ENCODE measurements at places on chromosomes 4 and X. TPM values are rescaled to one million over a fixed set of nuclear protein-coding genes. Genes with fewer than 3 reads are reported as not detected.

GRCh38 chrX:20729416-20729815 lies 462.7 kb upstream of the RPS6KA3 start:
- no peaks in the 10 kb centered on the region for H3K36me3 ChIP-seq
- no peak overlapping the region for H3K4me3 ChIP-seq
- no peaks in the 10 kb centered on the region for H3K4me1 ChIP-seq
- no peak for DNase-seq

DNA sequence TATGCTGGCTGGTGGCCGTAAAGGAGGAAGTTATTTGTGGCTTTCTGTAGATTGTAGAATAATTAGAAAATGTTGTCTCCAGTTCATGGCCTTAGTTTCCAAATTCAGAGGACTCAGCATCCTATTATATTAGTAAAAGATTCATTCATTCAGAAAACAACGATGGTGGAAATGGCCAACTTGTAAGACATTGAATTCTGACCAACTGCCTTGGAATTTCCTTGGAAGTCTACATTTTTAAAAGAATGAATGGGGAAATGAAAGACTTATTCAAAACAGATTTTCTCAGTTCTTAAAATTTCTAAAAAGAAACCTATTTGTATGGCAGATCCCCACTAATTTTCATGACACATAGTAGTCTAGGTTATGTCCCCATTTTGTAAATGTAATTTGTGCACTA lies 561.5 kb downstream of the ANKRD50 start:
- DNase-seq: no peak
- H3K27ac ChIP-seq: no peak overlapping the region
- no peak overlapping the region for H3K4me3 ChIP-seq
- no peaks in the 10 kb centered on the region for H3K4me1 ChIP-seq
- no peaks in the 10 kb centered on the region for H3K27me3 ChIP-seq

DNA sequence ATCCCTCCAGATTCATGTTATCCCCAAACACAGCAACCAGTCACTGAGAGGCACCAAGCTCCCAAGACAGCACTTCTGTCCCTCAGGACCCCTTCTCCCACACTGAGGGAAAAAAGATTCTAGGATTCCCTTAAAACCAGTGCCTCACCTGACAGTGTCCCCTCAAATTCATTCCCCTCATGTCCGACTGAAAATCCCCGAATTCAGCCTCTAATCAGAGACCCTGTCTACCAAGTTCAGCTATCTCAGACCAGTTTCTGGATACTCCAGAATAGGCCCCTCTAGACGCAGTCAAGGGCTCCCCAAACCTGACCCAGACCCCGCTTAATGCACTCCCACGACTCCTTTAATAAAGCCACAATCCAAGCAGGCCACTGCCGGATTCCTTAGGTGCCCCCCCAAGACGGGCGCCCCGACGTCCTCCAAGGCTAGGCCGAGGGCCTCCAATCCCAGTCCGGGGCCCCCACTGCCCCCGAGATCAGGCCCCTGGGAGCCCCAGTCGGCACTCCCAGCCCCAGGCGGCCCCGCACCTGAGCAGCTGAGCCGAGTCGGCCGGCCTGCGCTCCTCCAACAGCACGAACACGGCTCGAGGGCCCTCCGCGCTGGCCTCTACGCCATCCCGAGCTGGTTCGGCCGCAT lies 457 bp downstream of the TFE3 start:
- H3K27ac ChIP-seq: peak overlapping the region; percentile 97
- H3K4me3 ChIP-seq: peak overlapping the region; percentile 64
- H3K4me1 ChIP-seq: peaks cover 8% of the 10 kb centered on the region
- DNase-seq: peak; percentile 82
- H3K36me3 ChIP-seq: peaks cover under 1% of the 10 kb centered on the region

- H3K4me3 ChIP-seq: no peak overlapping the region
- DNase-seq: peak; percentile 26
- no peaks in the 10 kb centered on the region for H3K4me1 ChIP-seq
- H3K27ac ChIP-seq: no peak overlapping the region
- no peaks in the 10 kb centered on the region for H3K36me3 ChIP-seq
Measured at GRCh38 chr4:29734343-29735213, 985.6 kb upstream of the PCDH7 start.

DNA sequence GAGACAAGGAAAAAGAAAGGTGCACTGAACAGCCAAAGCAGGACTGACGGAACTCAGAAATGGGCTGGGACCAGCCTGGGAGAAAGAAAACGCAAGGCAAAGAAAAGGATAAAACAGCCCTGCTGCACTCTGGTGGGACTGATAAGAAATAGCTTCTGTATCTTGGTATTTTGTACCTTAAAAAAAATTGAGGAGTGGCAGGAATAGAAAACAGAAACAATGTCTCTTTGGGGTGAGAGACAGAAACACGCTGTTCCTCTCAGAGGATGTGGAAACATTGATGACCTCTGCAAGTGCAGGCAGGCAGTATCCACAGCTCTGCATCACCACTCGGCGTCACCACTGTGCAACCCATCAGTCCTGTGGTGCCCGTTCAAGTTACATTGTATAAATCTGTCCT lies 152.5 kb upstream of the SPRY1 start:
- no peaks in the 10 kb centered on the region for H3K27me3 ChIP-seq
- H3K27ac ChIP-seq: no peak overlapping the region
- no peak for DNase-seq
- H3K4me3 ChIP-seq: no peak overlapping the region
- H3K36me3 ChIP-seq: no peaks in the 10 kb centered on the region

GRCh38 chr4:111991163-111991562 lies 154.1 kb upstream of the FAM241A start:
- no peak overlapping the region for H3K4me3 ChIP-seq
- no peaks in the 10 kb centered on the region for H3K36me3 ChIP-seq
- H3K27me3 ChIP-seq: no peaks in the 10 kb centered on the region
- no peaks in the 10 kb centered on the region for H3K4me1 ChIP-seq
- H3K27ac ChIP-seq: no peak overlapping the region

GRCh38 chrX:41542536-41542935 lies 95.4 kb downstream of the NYX start:
- H3K27me3 ChIP-seq: peaks cover 3% of the 10 kb centered on the region
- DNase-seq: no peak
- no peak overlapping the region for H3K4me3 ChIP-seq
- H3K36me3 ChIP-seq: no peaks in the 10 kb centered on the region
- H3K27ac ChIP-seq: no peak overlapping the region
- H3K4me1 ChIP-seq: no peaks in the 10 kb centered on the region

- peaks cover 22% of the 10 kb centered on the region for H3K36me3 ChIP-seq
- no peaks in the 10 kb centered on the region for H3K4me1 ChIP-seq
- DNase-seq: no peak
- H3K27ac ChIP-seq: no peak overlapping the region
Measured at GRCh38 chrX:154356596-154356995, 17.8 kb downstream of the FLNA start.

- DNase-seq: no peak
- no peaks in the 10 kb centered on the region for H3K27me3 ChIP-seq
- no peak overlapping the region for H3K27ac ChIP-seq
- H3K4me3 ChIP-seq: no peak overlapping the region
- no peaks in the 10 kb centered on the region for H3K36me3 ChIP-seq
- H3K4me1 ChIP-seq: no peaks in the 10 kb centered on the region
Measured at GRCh38 chr4:96775501-96775900, 935.6 kb downstream of the PDHA2 start.

- DNase-seq: no peak
- no peaks in the 10 kb centered on the region for H3K27me3 ChIP-seq
- no peaks in the 10 kb centered on the region for H3K4me1 ChIP-seq
- H3K36me3 ChIP-seq: no peaks in the 10 kb centered on the region
- no peak overlapping the region for H3K27ac ChIP-seq
Measured at GRCh38 chrX:108811891-108812290, 75.5 kb upstream of the IRS4 start.

DNA sequence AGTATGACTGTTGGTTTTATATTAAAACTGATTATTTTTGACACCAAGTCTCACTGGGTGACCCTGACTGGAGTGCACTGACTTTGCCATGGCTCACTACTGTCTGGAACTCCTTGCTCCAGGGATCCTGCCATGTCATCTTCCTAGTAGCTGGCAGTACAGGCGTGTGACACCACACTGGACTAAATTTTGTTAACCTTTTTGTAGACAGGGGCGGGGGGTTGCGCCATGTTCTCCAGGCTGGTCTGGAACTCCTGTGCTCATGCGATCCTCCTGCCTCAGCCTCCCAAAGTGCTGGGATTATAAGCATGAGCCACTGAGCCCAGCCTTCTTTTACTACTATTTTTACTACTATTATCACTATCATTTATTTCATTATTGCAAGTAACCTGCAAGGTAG lies 8.9 kb downstream of the XAGE1A start:
- no peak for DNase-seq
- no peak overlapping the region for H3K4me3 ChIP-seq
- H3K27ac ChIP-seq: no peak overlapping the region
- peaks cover 3% of the 10 kb centered on the region for H3K27me3 ChIP-seq

The RPL36A gene
- polyA plus RNA-seq: 1,711 TPM

The ZIC3 gene
- polyA plus RNA-seq: not detected

All from kidney (tissue), 22 donors.